ENCODE measurements at places on chromosomes 5 and 9.
A peak's percentile ranks its signal among the peaks of the same experiment; 100 is the strongest.

DNA sequence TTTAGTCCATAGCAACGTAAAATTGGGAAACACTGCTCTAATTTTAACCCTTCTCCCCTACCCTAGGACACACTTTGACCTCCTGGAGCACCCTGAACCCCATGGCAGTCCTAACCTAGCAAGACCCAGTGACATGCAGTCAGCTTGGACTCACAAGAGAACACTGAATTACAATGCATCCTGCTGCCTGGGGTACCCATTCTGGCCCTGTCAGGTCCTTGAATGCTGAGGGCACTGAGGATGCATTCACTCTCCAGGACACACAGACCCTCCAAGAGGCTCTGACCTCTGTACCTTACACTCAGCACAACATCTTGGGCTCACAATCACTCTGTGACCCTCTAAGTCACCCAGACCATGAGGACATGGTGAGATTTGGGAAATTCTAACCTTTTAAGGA, 1.8 kb upstream of the PROP1 start:
- no peak for DNase-seq

DNA sequence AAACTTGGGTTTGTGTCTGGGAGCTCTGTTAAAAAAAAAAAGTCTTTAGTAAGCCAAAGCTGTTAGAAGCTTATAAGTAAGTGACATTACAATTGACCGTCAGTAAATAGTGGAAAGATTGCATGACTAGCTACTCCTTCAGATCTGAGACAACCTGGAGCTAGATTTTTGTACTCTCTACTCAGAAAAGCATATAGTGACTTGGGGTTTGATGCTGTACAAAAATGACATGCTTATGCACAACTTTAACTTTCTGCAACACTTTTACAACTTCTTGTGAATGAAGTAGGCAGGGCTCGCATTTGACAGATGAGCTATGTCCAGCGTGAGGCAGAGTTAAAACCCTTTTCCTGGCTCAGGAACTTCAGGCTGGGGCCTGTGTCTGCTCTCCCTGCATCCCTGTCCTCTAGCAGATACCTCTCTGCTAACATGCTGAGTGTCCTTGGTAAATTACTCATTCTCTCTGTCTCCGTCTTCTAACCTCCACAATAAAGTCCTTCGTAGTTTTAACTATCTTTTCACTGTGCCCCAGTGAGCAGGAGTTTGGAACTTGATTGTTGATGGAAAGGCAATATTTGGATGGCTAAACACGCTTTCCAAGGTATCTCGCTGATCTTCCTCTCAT, 471 bp upstream of the GHR start:
- no peak for DNase-seq

- DNase-seq: no peak
Observed at GRCh38 chr5:97998941-97999340, 774.5 kb upstream of the RGMB start.

- DNase-seq: no peak
Observed at GRCh38 chr5:140549237-140550144, 2.0 kb downstream of the EIF4EBP3 start.

- DNase-seq: no peak
Observed at GRCh38 chr9:136693490-136694162, 6.4 kb upstream of the AGPAT2 start.

GRCh38 chr5:100590867-100591266, 55.7 kb downstream of the FAM174A start:
- no peak for DNase-seq

DNA sequence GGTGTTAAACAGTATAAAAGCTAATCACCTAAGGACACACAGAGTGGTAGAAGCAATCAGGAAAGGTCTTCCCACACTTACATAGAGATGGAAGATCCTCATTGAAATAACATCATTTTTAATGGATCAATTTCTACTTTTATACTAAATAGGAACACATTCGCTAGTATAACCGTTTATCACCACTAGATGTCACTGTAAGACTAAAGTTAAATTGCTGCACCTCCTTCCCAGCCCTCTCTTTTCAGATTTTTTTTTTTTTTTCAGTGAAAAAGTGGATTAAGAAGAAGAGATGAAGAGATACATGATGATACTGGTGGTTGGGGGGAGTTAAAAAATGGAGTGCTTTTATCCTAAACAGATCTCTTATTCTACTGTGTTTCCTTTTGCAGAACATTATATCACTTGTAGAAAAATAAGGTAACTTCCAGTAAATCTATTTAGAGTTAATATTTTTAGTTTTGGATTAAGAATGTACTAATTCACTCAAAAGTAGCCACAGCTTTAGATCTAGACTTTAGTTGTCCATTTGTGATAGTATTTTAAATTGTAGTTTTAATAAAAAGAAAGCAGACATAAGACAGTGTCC, 116.9 kb upstream of the ARRDC3 start:
- no peak for DNase-seq

DNA sequence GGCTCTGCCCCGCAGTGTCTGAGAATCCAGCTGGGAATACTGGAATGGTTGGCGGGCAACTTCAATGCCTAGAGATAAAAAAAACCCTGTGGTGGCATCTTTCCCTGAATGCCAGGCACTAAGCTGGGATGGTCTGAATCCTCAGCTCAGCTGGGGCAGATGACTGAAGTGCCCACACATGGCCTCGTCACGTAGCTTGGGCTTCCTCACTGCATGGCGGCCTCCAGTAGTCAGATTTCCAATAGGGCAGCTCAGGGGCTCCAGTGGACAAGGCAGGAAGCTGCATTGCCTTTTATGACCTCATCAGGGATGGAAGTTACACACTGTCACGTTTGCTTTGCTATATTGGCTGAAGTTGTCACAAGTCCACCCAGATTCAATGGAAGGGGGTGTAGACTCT, 24.3 kb upstream of the FUBP3 start:
- DNase-seq: no peak

DNA sequence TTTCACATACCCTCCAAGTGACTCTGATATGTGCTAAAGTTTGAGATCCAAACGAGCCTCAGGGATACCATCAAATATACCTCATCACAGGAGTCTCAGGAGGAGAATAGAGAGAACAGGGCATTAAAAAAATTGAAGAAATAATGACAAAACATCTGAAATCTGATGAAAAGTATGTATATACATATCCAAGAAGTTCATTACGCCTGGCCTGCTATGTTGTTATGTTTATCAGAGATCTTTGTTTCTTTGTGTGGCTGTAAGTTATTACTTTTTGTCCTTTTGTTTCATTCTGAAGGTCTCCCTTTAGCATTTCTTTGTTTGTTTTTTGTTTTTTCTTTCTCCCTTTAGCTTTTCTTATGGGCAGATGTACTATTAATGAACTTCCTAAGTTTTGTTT, 2.5 kb upstream of the CCL19 start:
- no peak for DNase-seq

DNA sequence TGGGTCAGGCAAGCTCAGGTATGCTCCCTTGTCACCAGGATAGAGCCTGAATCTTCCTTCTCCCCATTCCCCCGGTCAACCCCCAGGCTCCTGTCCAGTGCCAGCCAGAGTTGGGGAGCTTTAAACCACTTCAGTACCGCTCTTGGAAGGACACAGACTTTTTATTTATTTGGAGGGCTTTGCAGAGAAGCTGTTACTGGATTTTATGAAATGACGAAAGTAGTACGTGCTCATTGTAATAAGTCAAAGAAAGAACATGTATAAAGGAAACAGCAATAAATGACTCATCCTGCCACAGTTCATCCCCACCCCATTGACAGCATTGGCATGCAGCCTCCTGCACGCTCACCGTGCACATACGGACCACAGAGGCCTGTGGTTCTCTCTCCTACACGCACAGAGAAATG, 230.3 kb downstream of the AUH start:
- peak; percentile 56 for DNase-seq

DNA sequence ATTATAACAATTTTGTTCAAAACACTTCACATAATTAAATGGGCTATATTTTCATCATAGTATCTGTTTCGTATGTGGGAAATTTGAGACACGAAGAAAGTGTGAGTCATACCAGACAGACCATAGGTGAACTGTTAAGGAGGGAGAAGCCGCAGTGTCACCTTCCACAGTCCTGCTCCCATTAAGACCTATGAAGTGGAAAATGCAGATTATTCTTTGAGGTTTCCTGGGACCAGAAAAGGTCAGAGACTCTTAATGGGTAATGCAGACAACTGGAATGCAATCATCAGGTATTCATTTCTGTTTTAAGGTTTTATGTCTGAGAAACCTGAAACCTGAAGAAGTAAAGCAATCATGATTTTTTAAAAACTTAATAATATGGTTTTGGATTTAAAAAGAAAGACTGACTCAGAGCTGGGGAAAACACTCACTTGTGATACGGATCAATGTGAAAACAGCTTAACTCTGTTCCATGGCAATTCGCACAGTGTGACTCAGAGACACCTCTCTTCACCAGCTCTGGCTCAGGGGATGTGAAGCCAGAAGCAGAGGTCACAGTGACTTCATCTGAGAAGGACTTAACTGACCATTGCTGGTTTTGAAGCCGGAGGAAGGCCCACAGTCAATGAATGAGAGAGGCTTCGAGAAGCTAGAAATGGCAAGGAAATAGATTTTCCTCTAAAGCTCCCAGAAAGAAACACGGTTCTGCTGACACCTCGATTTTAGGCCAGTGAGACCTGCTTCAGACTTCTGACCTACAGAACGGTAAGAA, 17.2 kb upstream of the GCNT1 start:
- peak; percentile 15 for DNase-seq

- peak; percentile 9 for DNase-seq
Observed at GRCh38 chr5:38556088-38556598, 303 bp downstream of the LIFR start.

DNA sequence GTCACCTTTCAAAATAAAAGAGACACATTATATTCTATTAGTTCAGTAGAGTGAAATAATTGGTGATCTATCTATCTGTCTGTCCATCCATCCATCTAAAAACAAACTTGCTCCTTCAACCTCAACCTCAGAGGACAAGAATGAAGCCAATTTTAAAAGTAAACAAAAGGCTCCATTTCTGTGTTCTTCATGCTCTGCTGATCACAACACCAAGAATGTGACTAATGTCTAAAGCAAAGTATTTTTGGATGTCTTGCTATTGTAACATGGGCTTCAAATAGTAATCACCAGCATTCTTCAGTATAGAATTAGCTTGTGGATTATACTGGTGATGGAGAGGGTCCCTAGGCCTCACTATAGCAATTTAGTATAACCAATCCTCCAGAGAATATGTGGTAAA, 1304.4 kb downstream of the MAT2B start:
- no peak for DNase-seq

- no peak for DNase-seq
Observed at GRCh38 chr9:84419031-84419602, 78.6 kb upstream of the SLC28A3 start.

GRCh38 chr5:61141801-61142200, 20.5 kb downstream of the SMIM15 start:
- no peak for DNase-seq

GRCh38 chr9:99349870-99350269, 127.8 kb downstream of the SEC61B start:
- DNase-seq: no peak

- no peak for DNase-seq
Observed at GRCh38 chr9:33227008-33227398, 13.0 kb upstream of the SPINK4 start.

DNA sequence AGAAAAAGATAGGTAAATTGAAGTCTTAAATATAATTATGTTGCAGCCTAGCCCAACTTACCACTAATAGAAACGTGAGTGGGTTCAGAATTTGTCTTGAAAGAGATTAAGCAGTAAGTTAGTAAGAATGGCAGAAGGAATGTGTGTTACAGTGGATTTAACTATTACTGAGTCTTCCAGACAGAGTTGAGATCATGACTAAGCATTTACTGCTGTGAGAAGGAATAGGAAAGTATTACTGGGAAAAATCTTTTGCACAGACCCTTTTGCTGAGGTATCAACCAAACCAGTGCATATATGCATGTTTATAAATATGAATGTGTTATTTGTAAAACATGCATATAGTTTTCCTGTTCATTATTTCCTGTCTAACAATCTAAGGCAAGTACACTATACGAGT, 112.8 kb upstream of the EFNA5 start:
- no peak for DNase-seq

DNA sequence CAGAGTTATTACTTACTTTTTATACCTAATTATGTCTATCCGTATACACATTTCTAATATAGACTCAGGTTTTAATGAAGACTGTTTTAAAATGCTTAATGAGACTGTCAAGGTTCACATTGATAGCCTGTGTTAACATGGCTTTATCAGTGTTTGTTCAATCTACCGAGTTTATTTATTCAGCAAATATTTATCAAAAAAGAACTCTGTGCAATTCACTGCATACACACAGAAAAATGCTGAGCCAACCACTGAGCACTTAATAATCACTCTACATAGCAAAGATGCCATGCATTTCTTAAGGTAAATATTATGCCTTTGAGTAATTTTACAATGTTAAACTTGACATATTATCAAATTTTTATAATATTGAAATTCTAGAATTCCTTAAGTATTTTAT, 428.2 kb downstream of the ANXA1 start:
- no peak for DNase-seq

DNA sequence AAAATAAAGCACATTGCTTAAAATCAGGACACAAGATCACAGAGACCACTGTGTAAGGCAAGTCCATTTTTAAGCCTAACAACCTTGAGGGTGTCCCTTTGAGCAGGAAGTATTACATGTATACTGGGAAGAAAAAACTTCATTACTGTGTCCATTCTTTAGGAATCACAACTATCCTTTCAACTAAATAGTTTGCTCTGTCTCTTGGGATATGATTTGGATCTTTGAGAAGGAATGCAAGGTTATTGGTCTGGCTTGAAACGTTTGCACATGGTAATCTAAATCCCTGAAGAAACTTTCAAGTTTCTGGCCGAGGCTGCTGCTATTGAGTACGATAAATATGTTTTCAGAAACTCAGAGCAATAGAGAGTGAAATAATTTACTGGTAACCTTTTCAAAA, 923.0 kb upstream of the SEMA6A start:
- no peak for DNase-seq

GRCh38 chr5:6542421-6543345, 90.2 kb downstream of the NSUN2 start:
- no peak for DNase-seq

GRCh38 chr5:58188262-58188651, 271.6 kb downstream of the PLK2 start:
- no peak for DNase-seq

GRCh38 chr9:90808890-90809685, 7.5 kb downstream of the SYK start:
- DNase-seq: no peak

DNA sequence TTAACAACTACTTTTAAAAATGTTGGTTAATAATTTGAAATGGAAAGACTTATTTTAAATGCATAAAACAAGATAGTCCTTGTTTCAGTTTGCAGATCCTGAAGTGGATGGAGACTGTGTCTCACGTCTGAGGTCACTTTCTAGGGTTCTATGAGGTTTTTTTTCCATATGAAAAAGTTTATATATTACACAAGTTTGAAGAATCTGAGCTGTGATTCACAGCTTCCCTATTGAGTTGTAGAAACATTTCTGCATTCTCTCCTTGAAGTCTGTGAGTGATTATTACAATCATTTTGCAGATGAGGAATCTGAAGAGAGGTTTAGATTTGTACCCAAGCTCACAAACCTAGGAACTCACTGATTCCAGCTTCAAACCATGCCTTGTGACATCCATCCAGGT, 442.5 kb upstream of the KLF4 start:
- DNase-seq: no peak

- no peak for DNase-seq
Observed at GRCh38 chr5:176743868-176744583, 66.3 kb upstream of the UNC5A start.

All from activated T-helper 9 cell treated with anti-CD3 and anti-CD28 coated beads, Interleukin-2, amount 50 U/mL, for 16 hours (primary cell).